ENCODE measurements at places on chromosomes 3 and 15.

DNA sequence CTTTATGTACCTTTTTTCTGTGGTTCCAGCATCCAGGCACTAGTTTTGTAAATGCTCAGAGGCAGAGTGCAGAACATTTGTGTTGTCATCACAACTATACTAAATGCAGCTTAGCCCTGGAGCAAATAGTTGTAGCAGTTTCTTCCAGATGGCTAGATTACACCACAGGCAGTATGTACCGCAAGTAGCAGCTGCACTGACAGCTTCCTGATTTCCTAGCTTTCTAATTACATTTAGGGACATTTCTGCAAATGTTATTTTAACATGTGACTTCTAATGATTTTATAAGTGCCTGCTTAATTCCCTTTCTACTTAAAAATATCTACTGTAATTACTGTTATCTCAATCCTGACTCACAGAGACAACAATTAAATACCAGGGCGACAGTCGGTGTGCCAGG, 106.5 kb downstream of the NR2E3 start:
- DNase-seq: no peak

DNA sequence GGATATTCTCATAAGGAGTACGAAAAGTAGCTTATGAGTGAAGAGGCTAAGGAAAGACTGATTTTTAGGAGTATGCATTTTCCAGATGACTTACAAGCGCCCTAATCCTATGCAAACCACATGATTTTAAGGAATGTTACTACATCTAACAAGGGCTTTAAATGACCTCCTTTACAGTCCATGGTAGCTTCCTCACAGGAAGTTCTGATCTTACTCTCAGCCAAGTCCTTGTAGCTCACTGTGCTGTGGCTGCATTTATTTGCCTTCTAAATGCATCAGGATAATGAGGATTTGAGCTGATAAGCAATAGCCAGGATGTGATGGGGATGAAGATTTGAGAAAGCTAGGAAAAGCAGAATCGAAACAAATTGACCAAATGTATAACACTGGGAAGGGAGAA, 896.0 kb downstream of the MCTP2 start:
- DNase-seq: no peak

GRCh38 chr15:98151096-98151495, 190.6 kb downstream of the ARRDC4 start:
- DNase-seq: no peak

DNA sequence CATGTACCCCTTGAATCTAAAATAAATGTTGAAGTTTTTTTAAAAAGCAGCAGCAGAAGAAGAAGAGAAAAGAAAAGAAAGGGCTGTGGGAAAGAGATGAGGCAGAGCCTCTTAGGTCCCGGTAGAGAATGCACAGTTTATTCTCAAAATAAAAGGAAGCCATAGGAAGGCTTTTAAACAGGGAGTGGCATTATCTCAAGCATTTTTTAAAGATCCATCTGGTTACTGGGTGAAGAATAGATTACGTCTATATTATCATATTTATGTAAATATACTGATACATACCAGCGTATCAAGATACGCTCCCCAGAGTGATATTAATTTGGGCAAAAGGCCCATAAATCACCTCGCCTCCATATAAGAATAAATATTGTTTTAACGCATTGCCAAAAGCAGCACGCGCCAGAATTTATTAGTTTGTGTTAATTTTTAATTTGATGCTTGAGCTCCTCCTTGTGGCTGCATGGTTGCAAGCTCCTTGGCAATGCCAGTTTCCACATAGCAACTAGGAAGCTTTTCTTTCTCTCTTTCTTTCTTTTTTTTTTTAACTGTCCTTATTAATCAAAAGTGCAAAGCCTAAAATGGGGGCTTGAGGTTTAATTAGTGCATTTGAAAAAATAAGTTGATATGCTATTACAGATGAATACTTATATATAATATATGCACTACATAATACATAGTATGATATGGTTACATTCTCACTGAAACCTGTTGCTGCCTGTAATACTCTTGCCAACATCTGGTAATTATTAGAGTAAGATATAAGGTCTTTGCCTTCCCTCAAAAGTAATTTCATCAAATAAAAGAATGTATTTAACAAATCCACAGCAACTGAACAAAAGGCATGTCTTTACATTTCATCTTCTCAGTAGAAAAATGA, 242.8 kb upstream of the UBE2E2 start:
- no peak for DNase-seq

DNA sequence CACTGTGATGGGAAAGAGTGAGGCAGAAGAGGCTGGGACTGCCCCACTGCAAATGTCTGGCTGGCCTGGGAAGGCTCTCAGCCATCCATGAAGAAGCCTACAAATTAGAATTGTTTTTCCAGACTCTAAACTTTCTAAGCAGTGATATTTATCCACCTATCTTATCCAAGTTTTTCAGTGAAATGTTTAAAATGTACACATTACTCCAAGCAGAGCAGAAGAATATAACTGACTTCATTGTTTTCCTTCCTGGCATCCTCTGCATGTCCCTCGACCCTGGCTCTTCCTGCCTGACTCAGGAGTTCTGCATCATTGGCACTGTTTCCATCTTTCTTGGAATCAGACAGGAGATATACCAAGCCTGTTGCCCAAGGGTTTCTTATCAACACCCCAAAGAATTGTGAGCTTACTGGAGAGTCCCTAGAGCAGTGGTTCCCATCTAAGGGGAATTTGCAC, 401.5 kb upstream of the PROK2 start:
- DNase-seq: no peak

Data from activated CD4-positive, alpha-beta T cell treated with anti-CD3 and anti-CD28 coated beads, Interleukin-2, amount 50 U/mL, for 1 hour (primary cell).